ENCODE measurements at places on chromosomes 3 and 15. TPM values are rescaled to one million over a fixed set of nuclear protein-coding genes. Genes with fewer than 3 reads are reported as not detected.

DNA sequence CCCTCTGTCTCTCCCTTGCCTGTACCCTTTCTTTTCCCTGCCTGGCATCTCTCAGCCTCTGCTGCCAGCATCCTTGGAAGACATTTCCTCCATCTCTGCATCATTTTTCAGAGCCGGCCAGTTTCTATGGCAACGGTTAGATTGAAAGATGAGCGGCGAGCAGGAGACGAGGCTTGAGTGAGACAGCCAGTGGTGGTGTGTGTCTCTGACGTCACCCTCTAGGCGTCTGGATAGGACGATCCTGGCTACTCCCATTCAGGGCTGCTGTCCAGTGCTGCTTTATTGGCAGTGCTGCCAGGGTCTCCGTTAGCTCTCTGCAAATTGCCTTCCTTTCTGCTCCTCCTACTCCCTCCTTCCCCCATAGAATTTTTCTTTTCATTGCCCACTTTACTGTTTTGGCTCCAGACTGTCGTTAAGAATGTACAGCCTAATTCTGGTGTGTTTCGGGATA, 57.9 kb downstream of the TRAK1 start:
- H3K4me3 ChIP-seq: no peak overlapping the region
- DNase-seq: no peak
- H3K4me1 ChIP-seq: peaks cover 20% of the 10 kb centered on the region
- H3K36me3 ChIP-seq: no peaks in the 10 kb centered on the region

DNA sequence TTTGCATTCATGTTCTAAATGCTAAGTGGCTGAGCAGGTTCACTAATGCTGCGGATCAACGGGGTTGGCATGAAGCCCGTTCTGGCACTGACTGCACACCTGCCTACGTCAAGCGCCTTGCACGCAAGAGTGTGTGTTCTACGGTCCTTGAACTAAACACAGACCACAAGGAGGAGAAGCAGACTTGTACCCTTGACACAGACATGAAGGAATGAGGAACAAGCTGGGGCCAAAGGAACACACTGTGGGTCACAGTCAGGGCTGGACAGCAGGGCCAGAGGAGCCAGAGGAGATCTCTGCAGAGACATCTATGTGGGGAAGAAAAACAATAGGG, 48.0 kb upstream of the LDHAL6B start:
- H3K27ac ChIP-seq: no peak overlapping the region
- H3K4me3 ChIP-seq: no peak overlapping the region
- DNase-seq: no peak
- no peaks in the 10 kb centered on the region for H3K27me3 ChIP-seq

DNA sequence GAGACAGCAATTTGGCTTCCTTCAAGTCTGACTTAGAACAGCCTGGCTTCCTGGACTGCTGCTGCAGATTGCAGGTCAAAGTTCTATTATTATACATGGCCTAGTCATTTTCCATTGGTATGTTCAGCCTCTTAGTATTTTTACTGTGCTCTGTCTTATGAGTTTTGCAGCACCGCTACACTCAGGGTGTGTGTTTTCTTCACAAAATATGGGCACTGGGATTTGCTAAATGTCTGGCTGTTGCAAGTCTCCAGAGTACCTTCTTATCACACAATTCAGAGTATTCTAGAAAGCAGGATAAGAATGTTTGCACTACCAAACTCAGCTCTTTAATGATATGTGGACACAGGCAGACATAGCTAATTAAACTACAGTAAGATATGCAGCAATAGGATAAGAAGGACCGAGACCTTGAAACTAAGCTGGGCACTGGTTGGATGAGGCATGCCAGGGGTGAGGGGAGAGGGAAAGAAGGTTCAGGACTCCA, 203.0 kb upstream of the PDZRN3 start:
- H3K4me3 ChIP-seq: no peak overlapping the region
- no peak for DNase-seq
- H3K36me3 ChIP-seq: no peaks in the 10 kb centered on the region
- no peak overlapping the region for H3K27ac ChIP-seq
- no peaks in the 10 kb centered on the region for H3K27me3 ChIP-seq

- no peaks in the 10 kb centered on the region for H3K27me3 ChIP-seq
- no peak overlapping the region for H3K4me3 ChIP-seq
- no peak for DNase-seq
- peak overlapping the region; percentile 18 for H3K27ac ChIP-seq
- peaks cover 5% of the 10 kb centered on the region for H3K36me3 ChIP-seq
Observed at GRCh38 chr3:182913889-182914288, 66.4 kb downstream of the DCUN1D1 start.

GRCh38 chr3:161690299-161690620, 193.7 kb downstream of the OTOL1 start:
- H3K36me3 ChIP-seq: no peaks in the 10 kb centered on the region
- no peaks in the 10 kb centered on the region for H3K27me3 ChIP-seq
- H3K27ac ChIP-seq: no peak overlapping the region
- H3K4me3 ChIP-seq: no peak overlapping the region

The UPK1B gene
- total RNA-seq: not detected

The GOLGA8J gene
- total RNA-seq: not detected

GRCh38 chr15:85581495-85581894, 201.1 kb downstream of the AKAP13 start:
- H3K27me3 ChIP-seq: no peaks in the 10 kb centered on the region
- H3K4me1 ChIP-seq: peaks cover 66% of the 10 kb centered on the region
- H3K36me3 ChIP-seq: peaks cover 10% of the 10 kb centered on the region
